ENCODE measurements at places on chromosomes 13 and 19. TPM values are rescaled to one million over a fixed set of nuclear protein-coding genes. Genes with fewer than 3 reads are reported as not detected.

GRCh38 chr13:101425623-101426022 lies 9.3 kb upstream of the NALCN start:
- DNase-seq, result no peak

DNA sequence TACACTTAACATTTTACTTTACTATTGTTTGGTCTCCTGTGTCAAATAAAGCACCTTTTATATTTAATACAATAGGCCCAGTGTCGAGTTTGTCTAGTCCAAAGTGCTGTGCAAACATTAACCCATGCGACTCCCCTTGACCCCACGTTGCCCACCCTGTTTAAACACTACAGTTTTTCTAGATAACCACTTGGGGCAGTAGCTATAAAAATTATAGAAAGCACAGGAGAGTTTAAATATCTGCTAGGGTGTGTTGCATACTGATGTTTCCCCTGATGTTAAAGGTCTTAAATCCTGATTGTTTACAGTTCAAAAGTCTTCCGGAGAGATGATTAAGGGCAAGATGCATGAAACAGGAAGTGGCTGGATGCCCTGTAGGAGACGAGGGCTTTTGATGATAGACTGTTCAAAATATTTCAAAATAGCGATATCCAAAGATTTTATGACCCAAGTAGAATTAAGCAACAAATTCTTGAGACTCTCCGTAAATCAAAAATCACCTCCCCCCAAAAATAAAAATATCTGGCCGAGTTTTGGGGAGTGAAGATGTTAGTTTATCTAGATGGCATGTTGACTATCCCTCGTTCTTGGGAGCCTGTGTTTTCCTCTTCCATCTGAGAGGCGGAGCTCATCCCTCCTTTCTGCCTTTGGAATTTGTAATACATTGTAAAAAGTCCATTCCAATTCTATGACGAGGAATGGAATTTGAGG lies 167.1 kb downstream of the FGF9 start:
- DNase-seq, result no peak

PRSS57 gene
- polyA plus RNA-seq, result 0.51 TPM

TM9SF2 gene
- 198 TPM for polyA plus RNA-seq

NKG7 gene
- polyA plus RNA-seq, result 1.6 TPM

Data from renal pelvis (tissue), 12 donors.